Thymus (tissue), 14 donors: ENCODE measurements at places on chromosomes 7 and 10. TPM values are rescaled to one million over a fixed set of nuclear protein-coding genes. Genes with fewer than 3 reads are reported as not detected.

The FGFR2 gene
- total RNA-seq, result 13.3 TPM

The ASB4 gene
- total RNA-seq, result 0.38 TPM

The CCDC3 gene
- total RNA-seq, result 17.3 TPM

The OR13A1 gene
- total RNA-seq, result 0.28 TPM

The TDRD1 gene
- 0.52 TPM for total RNA-seq

The STRA8 gene
- 0.28 TPM for total RNA-seq
